ENCODE measurements at places on chromosomes 1 and 21.

DNA sequence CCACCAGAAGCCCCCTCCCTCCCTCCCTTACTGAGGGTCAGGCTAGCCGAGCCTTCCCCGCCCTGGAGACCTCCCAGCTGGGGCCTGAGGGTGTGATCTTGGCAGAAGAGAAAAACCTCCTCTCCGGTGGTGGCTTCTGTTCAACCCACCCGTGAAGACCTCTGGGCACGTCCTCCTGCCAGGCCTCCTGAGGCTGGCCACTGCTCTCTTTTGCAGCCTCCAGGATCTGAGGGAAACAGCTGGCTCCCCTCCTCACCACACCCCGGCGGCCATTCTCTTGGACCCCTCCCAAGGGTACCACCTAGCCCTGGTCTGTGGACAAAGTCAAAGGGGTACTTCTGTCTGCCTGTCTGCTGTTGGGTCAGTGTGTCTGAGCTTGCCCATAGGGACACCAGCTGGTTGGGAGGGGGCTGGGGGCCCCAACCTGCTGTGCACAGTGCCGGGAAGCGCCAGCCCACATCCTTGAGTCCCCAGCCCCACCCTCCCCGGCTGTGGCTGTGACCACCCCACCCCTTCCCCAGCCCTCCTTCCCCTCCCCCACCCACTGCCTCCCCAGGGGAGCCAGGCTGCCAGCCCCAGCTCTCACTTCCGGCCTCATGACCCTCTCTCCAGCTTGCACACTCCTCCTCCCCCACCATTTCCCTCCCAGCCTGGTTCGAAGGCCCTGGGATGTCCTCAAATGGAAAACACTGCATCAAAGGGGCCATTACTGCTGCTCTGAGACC is 48.1 kb downstream of the AHDC1 start:
- peak; percentile 48 for DNase-seq

GRCh38 chr1:165845569-165845968 is 18.2 kb downstream of the UCK2 start:
- DNase-seq, result no peak

DNA sequence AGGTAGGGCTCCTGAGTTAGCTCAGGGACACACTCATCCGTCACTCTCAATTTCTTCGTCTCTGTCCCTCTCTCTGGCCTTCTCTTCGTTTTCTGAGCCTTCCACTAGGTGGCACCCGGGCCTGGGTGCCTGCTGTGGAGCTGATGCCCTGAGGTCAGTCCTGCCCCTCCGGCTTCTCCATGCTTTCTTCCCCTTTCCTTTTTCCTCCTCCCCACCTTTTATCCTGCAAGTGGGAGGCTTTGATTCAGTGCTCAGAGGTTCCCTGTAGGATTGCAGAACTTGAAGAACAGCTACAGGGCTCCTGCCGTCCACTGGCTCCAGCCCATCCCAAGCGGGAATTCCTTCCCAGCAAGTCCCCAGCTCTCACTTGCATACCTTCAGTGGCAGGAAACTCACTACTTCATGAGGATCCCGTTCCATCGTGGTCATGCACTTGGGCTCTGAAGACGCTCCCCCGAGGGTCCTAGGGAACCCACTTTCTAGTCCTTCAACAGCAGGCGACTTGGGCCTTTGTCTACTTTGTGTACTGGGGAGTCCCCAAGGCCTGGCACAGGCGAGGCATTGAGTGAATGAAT is 45.6 kb downstream of the SRRM1 start:
- DNase-seq, result peak; percentile 83

GRCh38 chr21:36122977-36123376 is 11.9 kb upstream of the CBR3 start:
- no peak for DNase-seq

DNA sequence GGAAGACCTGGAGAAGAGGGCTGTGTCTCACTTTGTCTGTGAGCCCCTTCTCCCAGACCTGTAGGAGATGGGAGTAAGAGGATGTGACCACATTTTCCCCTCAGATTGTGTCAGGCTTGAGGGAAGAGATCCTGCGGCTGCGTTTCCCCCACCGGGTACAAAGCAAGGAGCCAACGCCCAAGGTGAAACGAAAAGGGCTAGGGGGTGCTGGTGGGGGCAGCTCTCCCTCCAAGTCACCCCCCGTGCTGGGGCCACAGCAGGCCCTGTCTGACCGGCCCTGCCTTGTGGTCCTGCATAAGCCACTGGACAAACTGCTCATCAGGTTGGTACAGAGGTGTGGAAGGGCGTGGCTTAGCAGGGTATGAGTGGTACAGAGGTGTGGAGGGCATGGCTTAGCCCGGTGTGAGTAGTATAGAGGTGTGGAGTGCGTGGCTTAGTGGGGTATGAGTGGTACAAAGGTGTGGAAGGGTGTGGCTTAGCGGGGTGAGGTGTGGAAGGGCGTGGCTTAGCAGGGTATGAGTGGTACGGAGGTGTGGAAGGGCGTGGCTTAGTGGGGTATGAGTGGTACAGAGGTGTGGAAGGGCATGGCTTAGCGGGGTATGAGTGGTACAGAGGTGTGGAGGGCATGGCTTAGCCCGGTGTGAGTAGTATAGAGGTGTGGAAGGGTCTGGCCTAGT is 30.6 kb downstream of the HYI start:
- no peak for DNase-seq

GRCh38 chr1:33088119-33088906 is 7.4 kb downstream of the AZIN2 start:
- DNase-seq, result peak; percentile 44

GRCh38 chr1:170661646-170662411 is 2.1 kb upstream of the PRRX1 start:
- DNase-seq, result no peak

DNA sequence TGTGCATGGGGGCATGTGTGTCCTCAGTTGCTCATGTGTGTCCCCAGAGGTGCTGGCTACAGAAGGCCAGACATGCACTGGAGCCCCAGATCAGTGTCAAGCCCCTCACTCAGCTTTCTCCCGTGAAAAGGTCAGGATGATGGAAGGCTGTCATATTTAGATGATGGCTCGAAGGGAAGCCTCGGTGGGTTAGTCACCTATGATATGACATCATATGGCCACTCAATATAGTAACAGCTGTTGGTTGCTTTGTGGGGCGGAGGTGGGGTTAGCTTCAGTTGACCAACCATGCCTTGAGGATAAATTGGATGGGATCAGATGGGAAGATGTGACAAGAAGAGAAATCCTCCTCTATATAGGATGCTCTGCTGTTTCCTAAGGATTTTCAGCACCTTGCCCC is 43.5 kb upstream of the ATF3 start:
- no peak for DNase-seq

GRCh38 chr1:13550663-13551062 is 33.0 kb upstream of the PDPN start:
- no peak for DNase-seq

- DNase-seq, result no peak
These were observed 140.3 kb upstream of the KIF26B start for GRCh38 chr1:245014247-245015029.

GRCh38 chr1:184242507-184242943 is 144.3 kb upstream of the C1orf21 start:
- DNase-seq, result no peak

- peak; percentile 35 for DNase-seq
These were observed 101.4 kb downstream of the PBX1 start for GRCh38 chr1:164660412-164660772.

DNA sequence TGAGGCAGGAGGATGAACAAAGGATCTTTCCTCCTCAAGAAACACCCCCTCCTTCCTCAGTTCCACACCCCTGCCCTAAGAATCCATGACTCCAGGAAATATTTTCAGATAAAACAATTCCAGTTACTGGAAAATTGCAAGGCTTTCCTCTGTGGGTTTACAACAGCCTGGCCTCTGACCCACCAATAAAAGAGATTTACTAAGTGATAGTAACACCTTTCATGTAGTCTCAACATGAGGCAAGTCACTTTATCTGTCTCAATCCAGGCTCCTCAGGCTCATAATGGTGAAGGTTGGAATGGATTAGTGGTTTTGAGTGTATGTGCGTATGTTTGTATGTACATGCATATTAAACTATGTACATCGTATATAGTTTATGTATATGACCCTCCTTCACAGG is 71.4 kb upstream of the PPP2R5A start:
- no peak for DNase-seq

- no peak for DNase-seq
These were observed 63.0 kb downstream of the KCNJ15 start for GRCh38 chr21:38319781-38320180.

DNA sequence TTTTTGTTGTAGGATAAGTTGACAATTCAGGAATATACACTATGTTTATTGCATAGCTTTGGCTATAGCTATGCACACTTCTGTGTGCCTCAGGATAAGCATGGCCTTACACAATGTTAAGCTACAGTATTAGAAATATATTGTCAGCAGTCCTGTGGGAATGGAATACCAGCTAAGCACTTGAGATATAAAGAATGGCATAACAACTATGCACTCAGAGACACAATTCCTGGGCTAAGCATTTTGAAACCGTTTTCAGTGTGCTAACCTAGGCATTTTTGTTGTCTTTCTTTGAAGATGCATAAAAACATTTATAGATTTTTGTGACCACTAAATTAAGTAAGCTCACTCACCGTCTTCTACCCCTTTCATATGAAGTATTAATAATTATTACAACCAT is 46.8 kb downstream of the TMPRSS15 start:
- no peak for DNase-seq

- no peak for DNase-seq
These were observed 59.5 kb downstream of the MTR start for GRCh38 chr1:236854605-236854983.

Measured in KBM-7 (cell line).